ENCODE measurements at places on chromosomes 6 and 20.

GRCh38 chr20:43065299-43065698, 124.4 kb downstream of the PTPRT start:
- no peak for DNase-seq

- DNase-seq: no peak
Measured at GRCh38 chr6:141248021-141248799, 884.5 kb upstream of the GJE1 start.

GRCh38 chr6:27154696-27155095, 92.8 kb upstream of the PRSS16 start:
- DNase-seq: no peak

DNA sequence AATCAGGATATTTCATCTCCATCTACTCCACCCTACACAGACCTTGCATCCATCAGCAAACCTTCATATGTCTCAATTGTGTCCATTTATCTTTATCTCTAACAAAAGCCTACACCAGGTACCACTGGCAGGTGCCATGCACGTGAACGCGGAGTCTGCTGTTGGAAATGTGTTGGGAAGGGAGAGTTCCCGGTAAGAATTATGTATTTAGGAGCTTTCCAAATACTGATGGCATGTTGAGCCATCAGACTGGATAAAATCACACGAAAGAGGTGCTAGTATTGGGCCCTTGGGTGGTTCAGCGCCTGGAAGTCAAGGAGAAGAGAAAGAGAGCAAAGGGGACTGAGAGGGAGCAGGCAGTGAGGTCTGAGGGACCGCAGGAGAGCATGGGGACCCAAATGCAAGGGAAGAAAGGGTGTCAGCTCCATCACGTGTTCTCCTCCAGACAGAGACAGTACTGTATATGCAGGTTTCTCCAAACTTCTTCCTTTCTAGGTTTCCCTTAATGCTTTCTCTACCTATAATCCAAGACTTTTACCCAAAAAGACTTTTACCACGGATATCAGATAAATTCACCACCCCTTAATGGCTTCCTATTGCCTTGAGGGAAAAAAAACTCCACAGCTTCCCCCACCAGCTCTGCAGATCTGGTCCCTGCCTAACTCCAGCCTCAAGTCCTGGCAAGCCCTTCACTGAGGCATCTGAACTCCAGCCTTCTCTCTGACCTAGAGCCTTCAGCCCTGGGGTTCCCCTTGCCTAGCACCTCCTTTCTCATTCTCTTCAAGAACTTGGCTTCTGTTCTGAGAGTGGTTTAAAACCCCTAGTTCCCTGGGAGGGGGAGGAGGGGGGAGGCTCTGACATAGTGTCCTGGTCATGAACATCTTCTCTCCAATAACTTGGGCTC, 4.8 kb upstream of the ZNF217 start:
- DNase-seq: no peak

DNA sequence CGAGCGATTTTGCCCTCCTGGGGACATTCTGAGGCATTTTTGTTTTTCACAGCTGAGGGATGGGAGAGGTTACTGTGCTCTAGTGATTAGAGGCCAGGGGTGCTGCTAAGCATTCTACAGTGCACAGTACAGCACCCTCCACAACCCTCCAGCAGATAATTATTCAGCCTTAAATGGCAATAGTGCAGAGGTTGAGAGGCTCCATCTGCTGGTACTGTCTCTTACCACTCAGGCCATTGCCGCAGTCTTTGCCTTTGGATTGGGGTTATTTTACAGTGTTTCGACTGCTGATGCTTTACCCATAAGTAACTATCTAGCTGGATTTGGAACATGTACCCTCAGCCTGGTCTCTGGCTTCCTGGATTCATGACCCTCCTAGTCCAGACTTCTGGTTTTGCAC, 705.3 kb downstream of the KIF16B start:
- no peak for DNase-seq

DNA sequence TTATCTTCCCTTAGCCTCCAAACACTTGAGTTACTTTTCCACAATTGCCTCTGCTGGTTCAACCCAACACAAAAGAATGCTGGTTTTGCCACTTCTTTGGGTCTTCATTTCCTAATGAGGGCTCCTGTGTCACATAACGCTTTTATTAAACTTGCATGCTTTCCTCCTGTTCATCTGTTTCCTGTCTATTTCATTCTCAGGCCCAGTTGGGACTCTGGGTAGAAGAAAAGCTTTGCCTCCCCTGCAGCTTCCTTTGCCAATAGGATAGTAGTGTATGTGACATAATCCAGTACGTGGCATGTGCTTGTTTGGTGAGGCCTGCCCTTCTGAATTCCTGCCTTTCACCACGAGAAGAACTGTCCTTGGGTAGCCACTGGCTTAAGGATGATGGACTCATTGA, 529.3 kb upstream of the AGPAT4 start:
- no peak for DNase-seq

DNA sequence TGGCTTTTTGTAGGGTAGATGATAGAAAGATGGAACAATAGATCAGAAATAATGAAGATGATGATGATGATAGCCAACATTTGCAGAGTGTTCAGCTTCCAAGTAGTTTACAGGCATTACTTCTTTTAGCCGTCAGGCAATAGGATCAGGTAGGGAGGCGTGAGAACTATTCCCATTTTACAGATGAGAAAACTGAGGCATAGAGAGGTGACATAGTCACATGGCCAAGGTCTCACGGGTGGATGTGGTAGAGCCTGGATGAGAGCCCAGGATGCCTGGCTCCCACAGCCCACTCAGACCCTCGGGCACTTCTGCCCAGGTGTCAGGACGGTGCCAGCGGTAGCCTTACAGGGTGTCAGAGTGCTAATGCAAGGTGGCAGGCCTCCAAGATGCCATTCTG, 26.0 kb upstream of the TM9SF4 start:
- DNase-seq: no peak

GRCh38 chr20:38957235-38957876, 4.8 kb upstream of the DHX35 start:
- no peak for DNase-seq

All from stimulated activated CD4-positive, alpha-beta T cell treated with anti-CD3 and anti-CD28 coated beads, TNF-alpha, amount 100 ng/mL, for 4 hours (primary cell).